ENCODE measurements at places on chromosomes 12 and 14.
A peak's percentile ranks its signal among the peaks of the same experiment; 100 is the strongest.

GRCh38 chr12:109640961-109641360 is 67.4 kb downstream of the MVK start:
- no peak for DNase-seq

GRCh38 chr12:29023436-29024076 is 125.5 kb upstream of the FAR2 start:
- DNase-seq: no peak

- DNase-seq: no peak
Observed at GRCh38 chr14:49546766-49547165, 39.4 kb downstream of the RPS29 start.

- no peak for DNase-seq
Observed at GRCh38 chr12:45708363-45708762, 21.1 kb upstream of the ARID2 start.

GRCh38 chr14:70724110-70724509 is 82.4 kb downstream of the TTC9 start:
- DNase-seq: no peak

DNA sequence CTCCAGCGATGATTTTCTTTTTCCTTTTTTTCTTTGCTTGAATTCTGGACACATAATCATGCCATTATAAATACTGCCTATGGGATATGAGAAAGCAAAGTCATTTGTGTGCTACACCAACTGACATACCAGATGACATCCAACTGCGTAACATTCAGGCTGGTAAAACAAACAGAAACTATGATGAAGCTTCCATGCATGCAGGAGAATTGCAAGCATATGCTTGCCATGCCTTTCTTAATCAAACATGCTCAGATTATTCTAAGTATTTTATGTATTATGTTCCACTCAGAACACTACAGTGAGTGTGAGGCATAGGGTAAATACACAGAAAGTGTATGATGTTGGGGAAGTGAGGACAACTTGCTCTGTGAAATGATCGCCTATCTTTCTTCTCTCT is 97.4 kb downstream of the C12orf50 start:
- DNase-seq: no peak

DNA sequence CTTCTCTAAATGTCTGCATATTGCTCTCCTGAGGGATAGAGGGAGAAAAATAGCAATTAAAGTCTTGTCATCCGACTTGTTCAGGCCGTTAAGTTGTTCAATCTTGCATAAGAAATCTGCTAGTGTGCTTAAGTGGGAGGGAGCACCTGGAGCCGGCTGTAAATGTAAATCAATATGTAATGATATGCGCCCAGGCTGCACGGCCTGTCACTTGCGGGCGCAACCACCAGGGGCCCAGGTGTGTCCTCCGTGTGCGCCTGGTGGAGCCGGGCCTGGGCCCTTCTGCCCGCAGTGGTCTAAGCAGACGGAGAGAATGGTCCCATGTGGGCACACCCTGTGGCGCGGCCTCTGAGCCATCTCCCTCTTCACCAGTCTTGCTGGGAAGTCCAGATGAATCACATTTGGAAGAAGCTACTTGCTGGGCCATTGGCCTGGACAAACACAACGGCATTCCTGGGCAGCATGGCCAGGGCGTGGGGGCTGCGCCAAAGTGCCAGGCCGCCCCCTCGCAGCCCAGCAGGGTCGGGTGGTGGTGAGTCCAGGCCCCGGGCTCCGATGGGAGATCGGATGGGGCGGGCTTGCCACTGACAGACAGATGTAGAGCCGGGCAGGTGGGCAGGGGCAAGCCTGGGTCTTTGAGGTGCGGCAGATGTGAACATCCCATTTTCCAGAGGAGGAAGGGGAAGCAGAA is 193.3 kb upstream of the C14orf180 start:
- DNase-seq: no peak

DNA sequence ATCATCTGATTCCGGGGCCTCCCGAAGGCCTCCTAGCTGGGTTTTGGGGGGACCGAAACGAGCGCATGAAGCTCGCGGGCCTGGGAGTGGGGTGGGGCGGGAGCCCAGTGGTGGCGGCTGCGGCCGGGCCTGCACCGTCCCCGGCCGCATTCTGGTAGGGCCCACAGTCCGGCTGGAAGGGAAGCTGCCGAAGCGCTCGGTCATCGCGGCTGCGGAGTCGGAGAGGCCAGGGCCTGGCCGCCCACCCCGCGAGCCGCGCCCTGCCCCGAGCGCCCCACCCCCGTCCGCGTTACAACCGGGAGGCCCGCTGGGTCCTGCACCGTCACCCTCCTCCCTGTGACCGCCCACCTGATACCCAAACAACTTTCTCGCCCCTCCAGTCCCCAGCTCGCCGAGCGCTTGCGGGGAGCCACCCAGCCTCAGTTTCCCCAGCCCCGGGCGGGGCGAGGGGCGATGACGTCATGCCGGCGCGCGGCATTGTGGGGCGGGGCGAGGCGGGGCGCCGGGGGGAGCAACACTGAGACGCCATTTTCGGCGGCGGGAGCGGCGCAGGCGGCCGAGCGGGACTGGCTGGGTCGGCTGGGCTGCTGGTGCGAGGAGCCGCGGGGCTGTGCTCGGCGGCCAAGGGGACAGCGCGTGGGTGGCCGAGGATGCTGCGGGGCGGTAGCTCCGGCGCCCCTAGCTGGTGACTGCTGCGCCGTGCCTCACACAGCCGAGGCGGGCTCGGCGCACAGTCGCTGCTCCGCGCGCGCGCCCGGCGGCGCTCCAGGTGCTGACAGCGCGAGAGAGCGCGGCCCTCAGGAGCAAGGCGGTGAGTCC is at the start of gene KLC1:
KLC1 (plus strand) TSS at position 528 of the 819 bp plus-strand sequence. CDS start 25,354 bp downstream, outside the sequence.
- DNase-seq: peak; percentile 74

- no peak for DNase-seq
Observed at GRCh38 chr14:74964787-74965485, 9.5 kb upstream of the PGF start.

GRCh38 chr14:70697701-70698100 is 56.0 kb downstream of the TTC9 start:
- DNase-seq: no peak

GRCh38 chr12:19238540-19238939 is 109.0 kb downstream of the PLEKHA5 start:
- DNase-seq: no peak

- no peak for DNase-seq
Observed at GRCh38 chr12:77122661-77123060, 57.3 kb upstream of the E2F7 start.

GRCh38 chr14:34251662-34252061 is 210.4 kb downstream of the SPTSSA start:
- DNase-seq: no peak

DNA sequence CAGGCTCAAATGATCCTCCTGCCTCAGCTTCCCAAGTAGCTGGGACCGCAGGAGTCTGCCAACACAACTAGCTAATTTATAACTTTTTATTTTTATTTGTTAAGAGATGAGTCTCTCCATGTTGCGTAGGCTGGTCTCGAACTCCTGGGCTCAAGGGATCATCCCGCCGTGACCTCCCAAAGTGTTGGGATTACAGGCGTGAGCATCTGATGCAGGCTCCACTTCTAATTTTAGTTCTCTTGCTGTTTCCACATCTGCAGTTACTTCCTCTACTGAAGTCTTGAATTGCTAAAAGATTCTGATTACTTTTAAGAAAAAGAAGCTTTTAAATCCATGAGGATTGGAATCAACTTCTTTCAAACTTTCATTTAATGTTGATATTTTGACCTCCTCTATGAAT is 13.4 kb upstream of the SNX6 start:
- DNase-seq: no peak

DNA sequence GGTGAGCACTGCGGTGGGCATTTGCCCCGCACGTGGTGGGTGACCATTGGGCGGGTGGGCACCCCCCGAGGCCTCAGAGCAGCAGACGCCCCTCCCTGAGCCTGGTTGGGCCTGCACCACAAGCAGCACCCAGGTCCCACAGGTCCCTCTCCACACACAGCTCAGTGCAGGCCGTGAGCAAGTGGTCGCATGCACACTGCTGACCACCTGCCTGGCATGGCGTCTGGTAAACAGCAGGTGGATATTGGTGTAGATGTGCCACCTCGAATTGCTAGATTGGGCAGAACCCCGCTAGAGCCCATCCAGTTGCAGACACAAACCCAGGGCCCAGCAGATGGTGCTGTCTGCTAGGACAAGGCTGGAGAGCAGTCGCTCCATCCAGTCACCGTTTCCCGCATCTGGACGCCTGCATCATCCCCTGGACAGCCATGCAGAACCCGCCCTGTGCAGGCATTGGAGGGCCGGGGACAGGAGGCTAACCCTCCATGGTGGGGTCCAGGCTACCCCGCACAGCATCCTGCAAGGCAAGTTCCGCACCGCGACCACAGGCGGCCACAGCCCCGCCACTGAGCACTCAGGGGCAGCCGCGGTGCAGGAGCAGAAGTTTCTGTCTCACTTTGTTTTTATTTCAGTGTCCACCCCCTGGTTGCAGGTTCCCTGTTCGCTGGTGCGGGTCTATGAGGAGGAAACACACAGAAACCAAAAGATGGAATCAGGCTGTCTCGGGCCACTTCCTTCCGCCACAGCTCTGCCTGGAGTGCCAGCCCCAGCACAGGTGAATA is 45.6 kb upstream of the RIMBP2 start:
- DNase-seq: peak; percentile 45

DNA sequence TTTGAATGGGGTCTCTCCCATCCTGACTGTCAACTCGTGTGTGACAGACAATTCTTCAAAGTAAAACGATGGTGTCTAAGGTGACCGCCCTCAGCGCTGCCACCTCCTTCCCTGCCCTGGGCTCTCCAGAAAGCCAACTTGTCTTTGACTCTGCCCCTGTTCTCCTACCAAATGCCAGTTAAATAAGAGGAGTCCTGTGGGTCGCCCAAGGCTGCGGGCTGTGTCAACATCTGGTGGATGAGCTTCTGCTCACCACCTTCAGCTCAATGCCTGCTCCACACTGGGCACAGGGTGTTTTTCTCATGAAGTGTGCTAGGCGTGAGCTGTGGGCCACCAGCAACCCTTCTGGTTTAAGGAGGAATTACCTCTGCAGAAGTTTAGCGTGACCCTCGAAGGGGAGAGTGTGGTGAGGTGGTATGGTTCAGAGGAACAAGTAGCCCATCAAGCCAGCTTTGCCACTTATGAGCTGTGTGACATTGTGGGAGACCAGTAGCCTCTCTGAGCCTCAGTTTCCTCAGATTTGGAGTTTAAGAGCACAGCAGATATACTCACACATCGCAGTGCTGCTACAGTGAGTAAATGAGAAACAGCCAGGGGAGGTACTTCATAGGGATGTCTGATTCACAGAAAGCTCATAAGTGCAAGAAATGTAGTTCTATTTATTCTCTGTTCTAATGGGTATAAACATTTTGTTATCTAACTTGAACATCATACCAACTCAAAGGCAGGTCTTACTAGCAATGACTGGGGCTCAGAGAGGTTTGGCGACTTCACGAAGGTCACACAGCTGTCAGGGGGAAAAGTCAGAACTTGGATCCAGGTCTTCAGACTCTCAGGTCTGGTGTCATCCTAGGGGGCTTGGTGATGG is 12.1 kb downstream of the SERPINA1 start:
- no peak for DNase-seq

GRCh38 chr14:74508844-74509428 is 15.4 kb downstream of the ISCA2 start:
- no peak for DNase-seq

DNA sequence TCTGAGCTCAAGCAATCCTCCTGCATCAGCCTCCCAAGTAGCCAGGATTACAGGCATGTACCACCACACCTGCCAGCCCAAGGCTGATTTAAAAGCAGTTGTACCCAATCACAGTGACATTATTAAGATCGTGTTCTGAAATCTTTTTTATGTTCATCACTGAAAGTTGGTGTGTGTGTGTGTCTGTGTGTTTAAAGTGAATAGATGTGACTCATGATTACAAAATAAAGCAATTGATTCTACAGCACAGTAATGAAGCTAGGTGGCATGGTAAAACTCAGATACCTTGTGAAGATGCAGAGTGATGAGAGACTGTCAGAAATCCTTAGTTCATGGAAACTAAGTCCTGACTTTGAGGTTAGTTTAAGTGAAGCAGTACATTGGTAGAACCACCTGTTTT is 74.2 kb upstream of the ATP2B1 start:
- DNase-seq: no peak

- no peak for DNase-seq
Observed at GRCh38 chr12:51382173-51382572, 9.0 kb downstream of the GALNT6 start.

GRCh38 chr12:31714406-31715271 is 14.2 kb downstream of the AMN1 start:
- no peak for DNase-seq

GRCh38 chr12:33587354-33587753 is 147.7 kb upstream of the SYT10 start:
- DNase-seq: no peak

- no peak for DNase-seq
Observed at GRCh38 chr14:93263416-93263815, 56.4 kb downstream of the UBR7 start.

GRCh38 chr12:26701604-26702215 is 131.3 kb downstream of the ITPR2 start:
- no peak for DNase-seq

GRCh38 chr14:99768381-99768780 is 24.8 kb upstream of the EML1 start:
- DNase-seq: no peak

DNA sequence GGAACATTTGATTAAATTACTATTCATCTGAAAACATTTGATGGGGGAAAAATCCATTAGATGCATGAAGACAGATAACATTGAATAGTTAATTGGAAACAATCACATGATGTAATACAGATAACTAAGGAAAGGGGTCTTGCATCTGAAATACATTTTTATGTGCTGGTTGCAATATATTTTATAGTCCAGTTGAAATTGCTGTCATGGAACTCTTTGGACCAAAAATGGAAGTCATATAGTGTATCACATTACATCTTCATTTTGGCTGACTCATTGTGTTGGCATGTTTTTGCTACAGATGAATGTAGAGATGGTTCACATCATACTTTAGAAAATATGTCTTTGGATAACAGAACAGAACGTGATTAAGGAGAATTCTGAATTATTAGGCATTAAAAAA is 43.0 kb upstream of the GNPNAT1 start:
- no peak for DNase-seq

GRCh38 chr12:128137140-128137539 is 129.8 kb upstream of the TMEM132C start:
- DNase-seq: no peak

- no peak for DNase-seq
Observed at GRCh38 chr12:95870897-95871296, 12.1 kb downstream of the SNRPF start.

DNA sequence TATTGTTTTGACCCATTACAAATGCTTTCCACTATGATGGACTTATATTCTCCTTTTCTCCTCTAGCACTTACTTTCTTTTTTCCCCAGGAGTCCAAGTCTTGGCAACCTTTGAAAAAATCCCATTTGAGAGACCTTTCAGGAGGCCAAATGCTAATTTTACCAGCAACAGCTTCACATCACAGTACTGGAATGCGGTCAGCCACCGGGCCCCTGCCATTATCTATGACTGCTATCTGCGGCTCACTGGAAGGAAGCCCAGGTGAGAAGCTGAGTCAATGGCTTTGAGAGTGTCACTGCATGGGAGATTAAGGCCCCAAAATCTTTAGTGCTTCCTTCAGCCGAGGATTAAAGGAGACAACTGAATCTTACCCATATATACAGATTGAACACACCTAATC is 64.2 kb downstream of the ERGIC2 start:
- no peak for DNase-seq
